Stimulated activated CD4-positive, alpha-beta T cell treated with anti-CD3 and anti-CD28 coated beads, Interleukin-2, amount 100 ng/mL, for 24 hours (primary cell): ENCODE measurements at places on chromosomes 7 and 10.

DNA sequence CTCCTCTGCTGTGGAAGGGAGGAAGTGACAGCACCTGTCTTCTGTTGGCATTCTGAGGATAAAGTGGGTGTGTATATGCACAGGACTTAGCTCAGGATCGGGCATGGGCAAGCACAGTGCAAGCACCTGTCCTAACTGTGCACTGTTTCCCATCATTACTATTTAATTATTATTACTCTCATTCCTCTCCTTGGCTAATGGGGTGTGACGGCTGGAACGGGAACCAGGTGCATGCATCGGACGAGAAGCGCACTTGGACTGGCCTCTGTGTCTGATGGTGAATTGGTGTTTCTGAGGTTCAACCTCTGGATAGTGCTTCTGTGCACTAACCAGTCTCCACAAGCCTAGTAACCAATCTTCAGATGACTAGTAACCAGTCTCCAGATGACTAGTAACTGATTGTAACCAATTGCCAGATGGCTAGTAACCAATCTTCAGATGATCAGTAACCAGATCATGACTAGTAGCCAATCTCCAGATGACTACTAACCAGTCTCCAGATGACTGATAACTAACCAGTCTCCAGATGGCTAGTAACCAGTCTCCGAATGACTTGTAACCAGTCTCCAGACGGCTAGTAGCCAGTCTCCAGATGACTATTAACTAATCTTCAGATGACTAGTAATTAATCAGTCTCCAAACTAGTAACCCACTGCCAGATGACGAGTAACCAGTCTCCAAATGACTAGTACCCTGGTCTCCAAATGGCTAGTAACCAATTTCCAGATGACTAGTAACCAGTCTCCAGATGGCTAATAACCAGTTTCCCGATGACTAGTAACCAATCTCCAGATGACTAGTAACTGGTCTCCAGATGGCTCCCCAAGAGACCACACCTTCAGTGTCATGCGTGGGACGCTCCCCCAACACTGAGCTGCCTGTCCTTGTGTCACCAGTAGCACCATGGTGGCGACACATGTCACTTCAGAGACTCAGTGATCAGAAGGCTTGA, 85.8 kb downstream of the PAXIP1 start:
- DNase-seq = no peak

DNA sequence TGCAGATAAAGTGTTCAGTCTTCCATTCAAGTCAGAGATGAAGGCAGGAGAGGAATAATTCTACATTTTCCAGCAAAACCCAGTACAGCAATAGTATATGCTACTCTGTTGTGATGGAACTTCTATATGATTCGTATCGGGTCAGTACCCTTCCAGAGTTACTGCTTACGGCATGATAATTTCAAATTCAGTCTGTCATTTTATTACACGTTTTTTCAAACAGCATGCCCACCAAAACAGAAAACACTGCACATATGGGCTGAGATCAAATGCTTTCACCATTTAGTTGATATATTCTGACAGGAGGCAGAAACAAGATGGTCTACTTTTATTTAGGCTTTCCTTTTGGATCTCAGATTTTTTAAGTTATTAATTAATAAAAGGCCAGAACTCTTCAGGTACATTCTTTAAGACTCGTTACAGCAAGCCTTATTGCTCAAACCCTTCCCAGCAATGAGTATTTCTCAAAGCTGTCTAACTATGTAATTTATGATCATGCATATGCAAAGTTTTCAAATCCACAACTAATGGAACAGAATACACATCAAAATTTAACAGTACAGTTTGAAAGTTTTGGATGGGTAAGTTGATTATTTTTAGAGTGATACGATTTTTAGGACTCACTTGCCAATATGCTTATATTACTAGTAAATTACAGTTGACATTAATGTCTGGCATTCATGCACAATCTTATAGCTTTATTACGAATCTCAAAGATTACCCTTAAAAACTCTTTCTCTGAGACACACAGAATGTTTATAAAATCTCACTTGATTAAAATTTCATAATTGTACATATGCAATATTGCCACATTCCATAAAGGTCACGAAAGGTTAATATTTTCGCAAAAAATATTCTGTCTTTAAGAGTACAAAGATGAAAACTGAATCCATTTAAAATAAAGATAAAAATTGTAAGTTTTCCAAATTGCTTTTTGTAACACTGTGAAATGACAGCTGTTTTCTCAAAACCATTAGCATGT, 91.0 kb downstream of the ANK3 start:
- DNase-seq = no peak

DNA sequence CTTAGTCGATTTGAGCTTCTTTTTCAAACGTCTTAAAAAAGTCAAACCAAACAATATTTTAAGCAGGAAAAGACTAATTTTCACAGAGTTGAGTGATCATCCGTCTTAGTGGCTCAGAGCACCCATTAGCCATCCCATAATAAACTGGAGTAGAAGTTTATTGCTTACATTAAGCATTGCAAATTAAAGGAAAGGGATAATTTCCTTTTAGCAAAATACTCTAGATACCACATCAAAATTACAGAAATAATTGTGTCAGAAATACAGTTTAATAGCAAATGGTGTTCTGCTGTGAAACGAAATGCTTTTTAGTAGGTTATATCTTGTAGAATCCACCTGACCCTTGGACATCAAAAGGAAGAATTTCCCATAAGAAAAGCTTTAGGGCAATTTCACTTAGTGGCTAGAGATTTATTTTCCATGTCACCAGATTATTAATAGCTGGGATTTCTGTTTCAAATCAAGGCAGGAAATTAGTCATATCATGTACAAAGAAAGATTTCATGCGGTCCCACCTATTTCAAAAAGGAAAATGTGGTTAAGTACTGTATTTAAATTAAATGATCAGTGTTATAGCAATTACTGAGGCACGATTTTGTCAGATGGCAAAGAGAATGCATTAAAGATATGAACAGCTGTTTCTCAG, 96.2 kb downstream of the NPTX2 start:
- DNase-seq = no peak

- no peak for DNase-seq
Measured at GRCh38 chr7:142303650-142304049, 45.8 kb upstream of the PRSS58 start.

DNA sequence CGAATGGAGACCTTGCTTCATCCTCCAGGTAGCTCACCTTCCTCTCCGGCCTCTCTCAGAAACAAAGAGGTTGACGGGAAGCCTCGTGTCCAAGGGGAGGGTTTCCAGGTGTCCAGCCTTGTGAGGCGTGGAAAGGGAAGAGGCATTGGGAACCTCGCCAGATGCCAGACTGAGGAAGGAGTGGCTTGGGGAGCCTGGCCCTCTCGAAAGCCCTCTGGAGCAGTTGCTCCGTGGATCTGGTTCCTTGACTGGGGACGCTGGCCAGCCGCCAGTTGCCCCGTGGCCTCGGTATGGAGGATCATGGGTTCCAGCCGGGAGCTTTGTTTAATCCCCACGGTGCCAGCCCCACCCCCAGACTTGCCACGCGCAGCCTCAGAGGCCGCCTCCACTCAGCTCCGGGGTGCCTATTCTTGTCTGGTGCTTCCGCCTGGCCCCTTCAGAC, 30.3 kb upstream of the SUN1 start:
- no peak for DNase-seq

GRCh38 chr10:101529725-101530553, 58.1 kb downstream of the POLL start:
- no peak for DNase-seq

- DNase-seq = no peak
Measured at GRCh38 chr10:81248886-81249285, 626.1 kb upstream of the NRG3 start.

- DNase-seq = no peak
Measured at GRCh38 chr7:125090596-125090995, 161.0 kb upstream of the POT1 start.

DNA sequence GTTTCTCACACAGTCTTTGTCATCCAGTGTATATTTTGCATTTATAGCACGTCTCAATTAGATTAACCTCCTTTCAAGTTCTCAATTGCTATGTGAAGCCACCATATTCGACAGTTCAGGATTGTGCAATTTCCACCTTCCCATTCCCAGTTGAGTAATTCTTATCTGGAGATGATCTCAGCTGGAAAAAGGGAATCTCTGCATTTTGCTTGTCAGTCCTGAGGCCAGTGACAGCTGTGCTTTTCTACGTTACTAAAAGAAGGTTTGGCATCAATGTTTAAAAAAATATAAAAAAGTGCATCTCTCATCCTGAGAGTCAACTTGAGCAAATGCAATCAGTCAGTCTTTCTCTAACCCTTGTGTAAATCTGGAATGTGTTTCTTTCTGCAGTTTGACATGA, 247.7 kb downstream of the PRKG1 start:
- DNase-seq = no peak

GRCh38 chr7:100966542-100967291, 2.6 kb upstream of the MUC12 start:
- DNase-seq = no peak

DNA sequence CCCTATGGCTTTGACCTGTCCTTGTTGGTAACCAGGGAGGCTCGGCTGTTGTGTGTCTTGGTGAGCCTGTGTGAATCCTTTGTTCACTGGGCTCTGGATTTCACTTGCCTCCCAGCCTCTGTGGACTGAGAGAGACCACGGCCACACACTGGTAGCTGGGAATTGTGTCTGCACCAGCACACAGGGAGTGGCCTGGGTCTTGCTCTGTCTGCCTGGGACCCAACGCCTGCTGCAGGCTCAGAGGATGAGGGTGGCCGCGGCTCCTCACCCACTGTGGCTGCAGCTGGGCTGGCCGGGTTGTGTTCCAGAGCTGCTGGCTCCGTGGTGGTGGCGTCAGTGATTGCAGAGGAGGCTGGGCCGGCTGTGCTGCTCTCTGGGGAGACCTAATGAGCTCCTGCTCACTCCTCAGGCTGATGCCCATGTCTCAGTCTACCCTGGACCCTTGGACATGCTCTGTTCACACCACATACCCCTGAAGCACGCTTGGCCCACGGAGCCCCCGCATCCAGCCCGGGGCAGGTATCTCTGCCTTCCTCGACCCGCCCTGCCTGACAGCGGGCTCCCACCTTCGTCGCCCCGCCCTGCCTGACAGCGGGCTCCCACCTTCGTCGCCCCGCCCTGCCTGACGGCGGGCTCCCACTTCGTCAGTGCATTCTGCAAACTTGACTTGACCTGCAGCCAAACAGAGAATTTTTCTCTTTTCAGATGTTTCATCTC, 328.5 kb downstream of the ADARB2 start:
- DNase-seq = no peak

- no peak for DNase-seq
Measured at GRCh38 chr10:14684354-14684753, 90.3 kb downstream of the FAM107B start.

- no peak for DNase-seq
Measured at GRCh38 chr10:119415536-119416503, 126.7 kb downstream of the RGS10 start.

- DNase-seq = no peak
Measured at GRCh38 chr7:128934361-128935341, 3.1 kb upstream of the IRF5 start.

GRCh38 chr10:12655940-12656339, 306.6 kb downstream of the CAMK1D start:
- DNase-seq = no peak

GRCh38 chr7:151271699-151272355, 23.3 kb upstream of the SMARCD3 start:
- no peak for DNase-seq

- DNase-seq = peak; percentile 18
Measured at GRCh38 chr10:29482591-29483431, 152.0 kb downstream of the SVIL start.

GRCh38 chr10:9858816-9859215, 1158.9 kb upstream of the CELF2 start:
- DNase-seq = no peak

DNA sequence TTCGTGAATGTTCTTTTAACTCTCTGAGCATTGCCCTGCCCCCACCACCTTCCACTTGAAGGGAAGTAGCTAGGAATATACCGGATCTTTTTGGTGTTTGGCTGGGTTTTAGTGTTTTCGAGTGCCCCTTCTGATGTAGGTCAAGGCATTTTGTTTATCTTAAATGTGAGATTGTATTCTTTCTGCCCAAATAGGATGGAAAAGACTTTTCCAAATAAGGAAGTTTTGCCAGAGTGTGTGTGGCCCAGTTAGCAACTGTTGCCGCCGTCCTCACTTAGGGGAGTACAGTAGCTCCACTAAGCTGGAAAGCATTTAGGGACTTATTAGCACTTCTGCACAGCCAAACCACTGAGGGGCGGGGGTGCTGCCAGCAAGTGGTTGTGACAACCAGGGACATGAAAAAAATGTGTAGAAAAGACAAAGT, 29.8 kb upstream of the VCL start:
- DNase-seq = no peak

DNA sequence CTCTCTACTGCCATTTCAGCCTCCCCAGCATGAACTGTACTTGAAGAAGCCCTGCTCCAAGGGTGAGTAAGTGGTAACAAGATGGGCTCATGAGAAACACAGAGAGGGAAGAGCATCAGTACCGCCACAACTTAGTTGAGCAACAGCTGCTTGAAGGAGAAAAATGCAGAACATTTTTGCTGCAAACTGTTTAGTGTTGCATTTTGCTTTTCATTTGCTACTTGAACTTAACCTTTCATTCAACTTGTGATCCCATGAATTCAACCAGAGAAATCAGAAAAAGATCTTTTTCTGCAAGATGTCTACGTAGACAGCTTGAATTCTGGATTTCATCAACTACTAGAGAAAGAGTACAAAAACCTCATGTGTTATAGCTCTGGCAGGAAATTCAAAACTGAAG, 40.7 kb downstream of the ANK3 start:
- no peak for DNase-seq

- no peak for DNase-seq
Measured at GRCh38 chr7:45387837-45388236, 186.3 kb upstream of the ADCY1 start.

GRCh38 chr10:8568401-8568800, 513.9 kb downstream of the GATA3 start:
- no peak for DNase-seq

DNA sequence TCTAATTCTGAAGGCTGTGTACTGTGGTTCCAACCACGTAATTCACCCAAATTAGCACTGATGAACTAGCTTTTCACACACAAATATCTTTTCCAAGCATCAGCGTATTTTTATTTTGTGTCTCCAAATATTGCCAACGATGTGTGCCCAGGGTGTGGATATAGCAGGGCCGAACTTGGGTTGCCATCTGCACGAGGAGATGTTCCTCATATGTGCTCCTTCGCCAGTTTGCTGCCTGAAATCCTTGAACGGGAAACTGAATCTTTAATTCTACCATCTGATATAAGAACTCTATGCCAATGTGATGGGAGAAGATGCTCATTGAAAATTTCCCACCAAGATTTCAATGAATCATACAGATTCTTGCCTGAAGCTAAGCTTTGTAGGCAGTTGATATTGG, 121.5 kb upstream of the ZNF438 start:
- DNase-seq = no peak

- no peak for DNase-seq
Measured at GRCh38 chr7:88205179-88205578, 14.7 kb downstream of the SRI start.

GRCh38 chr7:38893061-38893460, 15.9 kb downstream of the VPS41 start:
- DNase-seq = no peak

- DNase-seq = peak; percentile 27
Measured at GRCh38 chr7:124784879-124785818, 19.6 kb upstream of the GPR37 start.

- no peak for DNase-seq
Measured at GRCh38 chr10:70097459-70097858, 35.2 kb downstream of the AIFM2 start.
